ENCODE measurements at places on chromosomes 12 and 14.
A peak's percentile ranks its signal among the peaks of the same experiment; 100 is the strongest.

DNA sequence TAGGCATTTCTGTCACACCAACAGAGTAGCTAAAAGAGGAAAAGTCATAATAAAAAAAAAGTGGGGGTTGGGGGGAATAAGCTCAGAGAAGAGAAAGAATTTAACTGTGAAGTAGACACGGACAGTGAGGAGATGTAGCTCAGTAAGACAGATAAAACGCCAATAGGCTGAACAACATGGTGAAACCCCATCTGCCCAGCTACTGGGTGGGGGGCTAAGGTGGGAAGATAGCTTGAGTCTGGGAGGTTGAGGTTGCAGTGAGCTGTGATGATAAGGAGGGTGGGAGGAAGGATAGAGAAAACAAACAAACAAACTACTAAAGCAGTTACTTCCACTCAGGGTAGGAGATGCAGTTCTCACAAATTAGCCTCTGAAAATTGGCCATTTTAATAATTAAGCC, 25.0 kb downstream of the HECTD4 start:
- no peak for DNase-seq

DNA sequence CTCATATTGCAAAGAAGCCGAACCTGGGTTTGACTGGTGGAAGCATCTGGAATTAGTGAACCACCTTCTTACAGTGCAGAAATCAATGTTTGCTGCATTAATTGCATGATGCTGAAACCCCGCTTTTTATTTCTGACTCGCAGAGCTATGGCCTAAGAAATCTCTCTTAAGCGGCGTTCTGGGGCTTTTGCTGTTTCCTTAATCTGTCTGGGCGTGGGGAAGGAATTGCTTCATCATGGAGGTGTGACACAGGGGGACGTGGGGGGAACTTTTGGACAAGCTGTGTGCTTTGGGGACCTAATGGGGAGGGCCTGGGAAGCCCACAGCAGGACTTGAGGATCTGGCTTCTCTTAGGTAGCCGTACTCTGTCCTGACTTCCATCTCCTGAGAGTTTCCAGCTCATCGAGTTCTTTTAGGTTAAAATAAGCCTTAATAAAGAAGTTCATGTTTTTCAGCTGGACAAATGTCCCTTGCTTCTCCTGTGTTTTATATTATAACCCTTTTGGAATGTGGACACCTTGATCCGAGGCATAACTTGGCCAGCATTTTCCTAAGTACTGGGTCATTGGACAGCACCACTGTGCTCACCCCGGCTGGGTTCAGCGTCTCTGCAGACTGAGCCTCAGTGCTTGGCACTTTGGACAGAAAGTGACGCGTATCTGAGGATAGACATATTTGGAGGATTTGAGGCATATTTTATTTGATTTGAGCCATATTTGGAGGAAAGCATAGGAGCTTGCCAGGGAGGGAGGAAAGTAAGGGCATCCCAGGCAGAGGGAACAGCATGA, 192.1 kb upstream of the MYL2 start:
- no peak for DNase-seq

DNA sequence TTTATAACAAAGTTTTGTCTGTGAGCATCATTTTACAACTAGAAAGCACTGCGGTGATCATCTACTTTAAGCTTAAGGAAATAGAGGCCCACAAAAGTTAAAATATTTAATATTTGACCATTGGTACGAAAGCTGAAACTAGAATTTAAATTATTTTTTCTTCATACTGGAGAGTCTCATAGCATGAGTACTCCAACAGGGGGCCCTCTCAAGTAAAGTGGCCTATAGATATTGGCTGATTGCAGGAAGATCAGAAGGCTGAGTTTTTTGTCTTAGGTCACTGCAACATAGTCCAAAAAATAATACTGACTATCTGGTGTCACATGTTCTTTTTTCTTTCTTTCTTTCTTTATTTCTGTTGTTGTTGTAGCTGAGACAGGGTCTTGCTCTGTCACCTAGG, 75.3 kb upstream of the ZDHHC17 start:
- no peak for DNase-seq

- no peak for DNase-seq
These were observed 19.5 kb downstream of the FIGNL2 start for GRCh38 chr12:51829011-51829481.

GRCh38 chr14:74946659-74947281, 8.6 kb downstream of the PGF start:
- DNase-seq = no peak

DNA sequence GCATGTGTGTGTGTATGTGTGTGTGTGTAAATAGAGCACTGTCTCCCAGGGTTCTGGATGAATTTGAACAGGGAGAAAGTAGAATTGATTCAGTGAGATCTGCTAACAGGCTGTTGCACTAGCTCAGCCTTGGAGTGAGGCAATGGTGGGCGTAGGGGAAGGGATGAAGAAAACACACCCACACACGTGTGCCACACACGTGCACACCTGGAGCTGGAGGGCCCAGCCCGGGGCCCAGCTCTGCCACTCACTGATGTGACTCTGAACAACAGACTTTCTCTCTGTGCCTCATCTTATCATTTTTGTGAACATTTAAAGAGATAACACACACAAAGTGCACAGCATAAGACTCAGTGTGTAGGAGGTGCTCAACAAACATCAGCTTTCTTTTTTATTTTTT, 4.2 kb downstream of the ACACB start:
- DNase-seq = no peak

DNA sequence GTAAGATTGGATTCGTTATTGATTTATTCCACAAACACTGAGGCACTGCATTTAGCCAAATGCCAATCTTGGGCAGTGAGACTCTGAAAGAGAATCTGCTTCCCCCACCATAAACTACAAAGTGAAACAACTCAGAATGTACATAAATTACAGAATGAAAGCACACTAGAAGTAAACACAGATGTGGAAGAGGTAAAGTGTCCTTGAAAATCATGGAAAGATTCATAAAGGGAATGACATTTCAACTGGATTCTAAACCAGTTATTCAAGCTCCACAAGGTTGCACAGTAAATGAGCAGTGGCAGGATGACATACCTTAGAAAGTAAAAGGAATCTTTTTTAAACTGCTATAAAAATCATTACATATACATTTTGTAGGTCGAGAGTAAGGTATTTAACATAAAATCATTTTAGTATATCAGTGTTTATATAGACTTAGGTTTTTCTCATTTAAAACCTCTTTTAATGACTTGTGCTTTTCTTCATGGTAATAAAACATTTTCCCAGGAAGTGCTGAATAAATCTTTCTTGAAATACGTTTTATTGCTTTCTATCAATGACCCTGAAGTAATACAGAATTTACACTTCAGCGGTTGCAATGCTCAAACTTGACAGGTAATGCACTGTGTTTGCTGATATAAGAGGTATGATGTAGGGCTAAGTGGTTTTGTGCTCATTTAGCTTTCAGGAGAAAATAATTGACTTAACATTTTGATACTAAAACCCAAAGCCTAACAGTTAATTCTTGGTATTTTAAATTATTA, 270.6 kb downstream of the NAV3 start:
- DNase-seq = no peak

GRCh38 chr12:75479963-75480461, 543 bp upstream of the GLIPR1 start:
- DNase-seq = no peak

- DNase-seq = peak; percentile 53
These were observed 3.7 kb upstream of the NECAP1 start for GRCh38 chr12:8078398-8078797.

GRCh38 chr14:106029959-106030358, 503.6 kb downstream of the TMEM121 start:
- DNase-seq = no peak

GRCh38 chr12:107090711-107091110, 2.6 kb downstream of the CRY1 start:
- no peak for DNase-seq

- DNase-seq = no peak
These were observed 6.2 kb downstream of the TSPAN9 start for GRCh38 chr12:3083241-3083920.

DNA sequence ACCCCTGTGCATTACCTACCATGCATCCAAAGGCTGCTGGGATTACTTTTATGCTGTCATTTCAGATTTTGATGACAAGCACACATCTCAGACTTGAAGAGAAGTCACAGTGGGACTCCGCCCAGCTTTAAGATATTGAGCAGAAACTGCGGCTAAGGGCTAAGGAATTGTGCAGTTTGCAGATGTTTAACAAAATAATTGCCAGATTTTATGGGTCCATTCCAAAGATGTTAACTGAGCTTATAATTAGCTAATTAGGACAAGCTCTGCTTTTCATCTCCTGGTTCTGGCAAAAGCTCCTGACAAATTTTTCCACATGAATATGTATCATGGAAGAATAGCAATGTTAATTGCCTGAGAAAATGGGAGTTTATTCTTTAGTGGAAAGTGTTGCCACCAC, 344.4 kb upstream of the ATXN7L3B start:
- no peak for DNase-seq

DNA sequence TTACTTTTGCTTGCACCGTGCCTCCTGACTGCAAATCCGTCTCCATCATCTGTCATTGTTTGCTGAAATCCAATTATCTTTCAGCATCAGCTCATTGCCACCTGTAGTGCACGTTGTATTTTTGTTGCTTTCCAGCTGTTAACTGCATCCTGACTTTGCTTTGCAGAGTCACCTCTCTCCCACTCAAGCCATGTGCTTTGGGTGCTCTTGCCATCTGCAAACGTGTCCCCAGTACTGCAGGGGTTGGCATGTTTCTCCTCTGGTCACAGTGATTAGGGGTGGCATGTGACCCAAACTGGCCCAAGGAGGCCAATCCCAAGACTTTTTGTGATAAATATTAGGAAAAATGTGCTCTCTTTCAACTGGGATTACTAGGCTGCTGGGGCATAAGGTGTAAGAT, 10.5 kb upstream of the TMED2 start:
- no peak for DNase-seq

- DNase-seq = peak; percentile 23
These were observed 17.1 kb upstream of the PWP1 start for GRCh38 chr12:107668320-107669098.

- DNase-seq = no peak
These were observed 11.6 kb upstream of the NEK9 start for GRCh38 chr14:75138492-75138891.

DNA sequence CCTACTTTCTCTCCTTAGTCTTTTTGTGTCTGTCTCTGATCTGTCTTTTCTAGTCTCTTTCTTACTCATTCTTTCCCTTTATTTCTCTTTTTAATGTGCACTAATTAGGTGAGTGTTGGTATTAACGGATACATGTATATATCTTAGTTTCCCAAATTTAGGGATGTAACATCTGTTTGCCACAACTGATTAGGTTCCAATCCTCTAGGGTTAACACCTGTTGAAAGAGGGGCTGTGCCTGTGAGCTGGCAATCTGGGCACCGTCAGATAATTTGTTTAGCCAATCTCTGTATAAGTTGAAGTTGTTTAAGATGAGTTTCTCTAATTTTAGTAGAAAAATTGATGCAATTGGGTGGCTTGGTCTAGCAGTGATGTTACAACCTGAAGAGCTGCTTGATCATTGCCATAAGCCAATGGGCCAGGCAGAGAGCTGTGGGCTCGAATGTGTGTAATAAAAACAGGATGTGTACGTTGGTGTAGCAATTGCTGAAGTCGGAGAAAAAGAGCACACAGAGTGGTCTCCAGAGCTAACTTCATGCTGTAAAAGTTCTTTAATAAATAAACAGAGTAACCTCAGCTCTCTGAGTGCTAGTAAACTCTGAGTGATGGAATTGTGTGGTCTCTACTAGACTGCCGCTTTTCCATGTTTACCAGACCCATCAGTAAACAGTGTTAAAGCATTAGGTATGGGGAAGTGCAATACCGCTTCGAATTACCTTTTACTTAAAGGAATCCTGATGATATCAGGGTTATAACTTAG, 18.3 kb upstream of the LYZ start:
- DNase-seq = no peak

DNA sequence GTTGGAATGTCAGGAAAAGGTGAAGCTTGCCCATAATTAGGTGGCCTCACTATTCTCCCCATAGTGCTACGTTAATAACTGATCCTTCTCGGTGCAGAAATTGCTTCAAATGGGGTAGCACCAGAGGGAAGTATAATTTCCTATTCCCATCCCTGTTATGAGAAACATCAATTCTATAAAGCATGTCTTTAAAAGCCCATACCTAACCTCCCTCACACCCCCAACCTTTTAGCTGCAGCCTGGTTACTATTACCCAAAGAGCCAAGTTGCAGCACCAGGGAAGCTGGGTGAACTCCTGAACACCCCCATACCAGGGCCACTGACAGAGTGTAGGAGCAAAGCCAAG, 15.2 kb downstream of the RBM23 start:
- no peak for DNase-seq

DNA sequence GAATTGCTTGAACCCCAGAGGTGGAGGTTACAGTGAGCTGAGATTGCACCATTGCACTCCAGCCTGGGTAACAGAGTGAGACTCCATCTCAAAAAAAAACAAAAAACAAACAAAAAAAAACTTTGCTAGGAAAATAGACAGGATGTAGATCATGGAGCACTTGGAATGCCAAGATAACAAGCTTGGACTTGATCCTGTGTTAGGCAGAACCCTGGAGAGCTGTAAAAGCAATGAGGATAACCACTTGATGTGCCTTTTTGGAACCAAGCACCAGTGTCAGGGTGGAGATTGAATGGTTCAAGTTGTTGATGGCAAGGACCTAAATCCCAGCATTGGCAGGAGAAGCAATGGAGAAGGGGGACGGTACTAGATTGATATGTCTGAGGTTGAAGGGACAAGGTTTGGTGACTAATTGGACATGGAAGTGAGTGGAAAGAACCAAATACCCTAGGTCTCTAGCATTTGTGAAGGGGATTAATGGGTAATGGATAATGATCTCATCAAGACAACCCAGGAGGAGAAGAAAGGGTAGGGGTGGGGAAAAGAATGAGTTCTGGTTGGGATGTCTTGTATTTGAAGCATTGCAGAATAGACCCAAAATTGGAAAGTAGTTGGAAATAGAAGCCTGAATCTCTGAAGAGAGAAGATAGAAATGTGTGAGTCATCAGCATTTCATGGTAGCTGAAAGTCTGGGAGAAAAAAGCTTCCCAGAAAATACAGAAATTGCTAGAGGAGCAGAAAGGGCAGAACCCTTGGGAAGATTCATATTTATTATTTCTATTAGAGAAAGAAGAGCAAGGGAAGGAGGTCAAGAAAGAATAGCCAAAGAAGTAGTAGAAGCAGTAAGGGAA, 176.7 kb downstream of the NUAK1 start:
- no peak for DNase-seq

DNA sequence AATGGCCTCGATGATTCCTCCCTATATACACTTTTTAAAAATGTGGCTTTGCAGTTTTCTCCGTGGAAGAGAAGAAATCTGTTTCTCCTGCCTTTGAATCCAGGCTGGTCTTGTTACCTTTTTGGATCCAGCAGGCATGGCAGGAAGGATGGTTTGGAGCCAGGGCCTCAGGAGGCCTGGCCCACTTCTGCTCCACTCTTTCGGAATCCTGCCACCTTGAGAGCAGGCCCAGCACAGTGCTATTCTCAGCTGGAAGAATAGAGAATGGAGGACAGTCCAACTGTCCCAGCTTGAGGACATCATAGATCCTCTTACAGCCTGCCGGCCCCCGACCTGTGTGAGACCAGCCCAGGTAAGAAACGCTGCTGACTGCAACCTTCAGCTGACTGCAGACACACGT, 421.5 kb downstream of the FUT8 start:
- DNase-seq = no peak

All from right forelimb (tissue), 1 donor.